ENCODE measurements at places on chromosomes 3 and 15.

DNA sequence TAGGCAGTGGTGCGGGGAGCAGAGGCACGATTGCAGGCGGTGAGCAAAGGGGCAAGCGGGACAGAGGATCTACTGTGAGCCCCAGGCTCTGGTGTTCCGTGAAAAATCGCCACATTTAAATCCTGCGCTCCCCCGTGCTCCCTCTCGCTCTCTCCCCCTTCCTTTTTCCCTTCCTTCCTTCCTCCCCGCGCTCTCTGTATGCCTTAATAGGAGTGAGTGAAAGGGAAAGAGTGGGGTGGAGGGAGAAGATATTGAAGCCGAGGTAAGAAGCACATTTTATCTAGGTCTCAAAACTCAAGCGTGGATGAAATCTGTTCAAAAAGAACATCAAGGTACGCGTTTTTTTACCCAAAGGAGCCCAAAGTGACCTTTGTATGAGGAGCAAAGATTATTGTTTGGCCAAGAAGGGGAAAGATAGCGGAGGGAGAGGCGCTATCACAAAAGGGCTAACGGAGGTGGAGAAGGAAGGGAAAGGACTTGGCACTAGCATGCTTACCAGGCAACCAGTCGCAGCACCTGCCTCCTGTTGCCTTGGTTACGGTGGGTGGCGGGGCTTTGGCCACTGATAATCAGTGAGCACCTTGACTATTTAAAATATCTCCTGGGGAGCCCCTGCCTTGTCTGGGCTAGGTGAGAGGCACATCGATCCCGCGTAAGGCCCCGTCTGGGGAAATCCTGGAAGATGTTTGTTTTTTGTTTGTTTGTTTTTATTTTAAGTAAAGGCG lies 14.9 kb upstream of the AEN start:
- DNase-seq = no peak

DNA sequence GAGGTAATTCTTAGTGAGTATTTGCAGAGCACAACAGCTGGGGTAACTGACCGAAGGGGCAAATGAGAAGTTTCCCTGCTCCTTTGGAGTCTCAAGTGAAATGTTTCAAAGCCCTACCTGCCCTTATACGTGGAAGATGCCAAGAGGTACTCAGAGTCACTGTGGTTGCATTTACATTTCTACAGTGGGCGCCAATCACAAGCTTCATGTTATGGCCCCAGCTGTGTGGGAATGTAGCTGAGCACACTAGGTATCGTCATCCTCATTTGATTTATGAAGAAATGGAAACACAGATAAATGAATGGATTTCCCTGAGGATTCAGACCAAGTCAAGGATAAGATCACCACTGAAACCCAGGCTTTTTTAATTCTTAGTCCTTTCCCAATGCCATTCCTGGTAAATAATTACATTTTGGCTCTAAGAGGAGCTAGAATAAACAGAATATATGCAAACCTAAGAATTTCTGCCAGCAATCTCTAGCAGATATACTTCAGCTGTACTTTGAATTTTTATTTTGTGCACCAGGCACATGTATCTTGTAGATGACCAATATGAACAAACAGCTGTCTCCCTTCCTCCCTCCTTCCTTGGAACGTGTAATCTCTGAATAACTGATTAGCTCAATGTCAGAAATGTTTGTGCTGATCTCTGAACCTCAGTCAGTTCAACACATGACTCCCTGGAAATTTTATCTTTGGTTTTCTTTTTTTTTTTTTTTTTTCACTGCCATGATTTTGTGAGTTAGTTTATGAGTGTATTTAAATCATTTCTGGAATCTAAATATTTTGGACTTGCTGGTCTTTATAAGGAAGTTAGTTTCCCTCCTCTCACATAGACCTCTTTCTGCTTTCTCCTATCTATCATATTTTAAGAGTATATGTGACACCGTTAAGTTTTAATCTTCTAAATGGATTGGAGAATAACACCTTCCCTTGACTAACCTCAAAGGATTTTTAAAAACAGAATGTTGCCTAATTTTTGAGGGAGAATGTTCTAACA lies 69.2 kb downstream of the MAP2K5 start:
- DNase-seq = no peak

GRCh38 chr3:120438665-120439370 lies 12.0 kb downstream of the FSTL1 start:
- peak; percentile 86 for DNase-seq

GRCh38 chr15:101248274-101248673 lies 3.6 kb downstream of the CHSY1 start:
- no peak for DNase-seq

- DNase-seq = peak; percentile 8
Observed at GRCh38 chr3:28575100-28575745, 226.6 kb upstream of the AZI2 start.

DNA sequence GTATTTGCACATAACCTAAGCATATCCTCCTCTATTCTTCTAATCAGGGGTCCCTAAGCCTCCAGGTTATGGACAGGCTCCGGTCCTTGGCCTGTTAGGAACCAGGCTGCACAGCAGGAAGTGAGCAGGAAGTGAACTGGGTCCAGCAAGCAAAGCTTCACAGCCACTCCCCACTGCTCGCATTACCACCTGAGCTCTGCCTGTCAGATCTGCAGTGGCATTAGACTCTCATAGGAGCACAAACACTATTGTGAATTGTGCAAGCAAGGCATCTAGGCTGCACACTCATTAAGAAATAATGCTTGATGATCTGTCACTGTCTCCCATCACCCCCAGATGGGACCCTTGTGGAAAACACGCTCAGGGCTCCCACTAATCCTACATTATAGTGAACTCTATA lies 9.8 kb downstream of the MSL2 start:
- no peak for DNase-seq

- no peak for DNase-seq
Observed at GRCh38 chr3:100170486-100170885, 56.2 kb upstream of the FILIP1L start.

GRCh38 chr3:160027541-160028195 lies 39.0 kb downstream of the IL12A start:
- DNase-seq = peak; percentile 70

- DNase-seq = no peak
Observed at GRCh38 chr3:66994588-66994987, 3.5 kb upstream of the KBTBD8 start.

DNA sequence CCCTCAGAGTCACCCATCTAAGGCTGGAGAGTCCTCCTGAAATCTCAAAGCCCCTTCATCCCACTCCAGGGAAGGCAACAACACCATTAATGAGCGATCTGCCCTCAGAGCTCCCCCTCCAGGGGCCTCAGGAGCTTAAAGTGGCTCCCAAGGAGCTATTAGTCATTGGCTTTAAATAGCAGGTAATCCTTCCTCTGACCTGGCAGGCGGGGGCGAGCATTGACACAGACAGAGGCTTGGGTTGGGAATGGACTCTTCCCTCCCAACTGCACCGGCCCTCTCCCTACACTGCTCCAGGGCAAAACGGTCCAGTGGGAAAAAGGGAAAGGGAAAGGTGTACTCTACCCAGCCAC lies 1.4 kb downstream of the MFGE8 start:
- peak; percentile 70 for DNase-seq

- DNase-seq = no peak
Observed at GRCh38 chr15:73751511-73751898, 1.6 kb downstream of the INSYN1 start.

GRCh38 chr15:55977231-55977630 lies 16.2 kb downstream of the NEDD4 start:
- no peak for DNase-seq

GRCh38 chr3:186902154-186902553 lies 28.2 kb upstream of the ST6GAL1 start:
- DNase-seq = peak; percentile 34

GRCh38 chr3:185257334-185257733 lies 3.5 kb upstream of the EHHADH start:
- no peak for DNase-seq

DNA sequence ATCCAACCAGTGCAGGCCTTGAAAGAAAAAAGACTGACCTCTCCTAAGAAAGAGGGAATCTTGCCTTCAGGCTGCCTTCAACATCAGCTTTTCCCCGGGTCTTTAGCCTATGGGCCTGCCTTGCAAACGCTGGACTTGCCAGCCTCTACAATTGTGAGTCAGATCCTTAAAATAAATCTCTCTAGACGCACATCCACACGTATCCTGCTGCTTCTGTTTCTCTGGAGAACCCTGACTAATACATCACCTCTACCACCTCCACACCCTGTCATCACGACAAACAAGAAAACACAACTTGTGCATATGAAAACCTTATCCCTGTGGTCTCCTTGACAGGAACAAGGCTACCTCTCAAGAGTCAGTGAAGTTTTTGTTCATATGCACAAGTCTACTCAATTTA lies 11.8 kb downstream of the CYFIP1 start:
- peak; percentile 95 for DNase-seq

DNA sequence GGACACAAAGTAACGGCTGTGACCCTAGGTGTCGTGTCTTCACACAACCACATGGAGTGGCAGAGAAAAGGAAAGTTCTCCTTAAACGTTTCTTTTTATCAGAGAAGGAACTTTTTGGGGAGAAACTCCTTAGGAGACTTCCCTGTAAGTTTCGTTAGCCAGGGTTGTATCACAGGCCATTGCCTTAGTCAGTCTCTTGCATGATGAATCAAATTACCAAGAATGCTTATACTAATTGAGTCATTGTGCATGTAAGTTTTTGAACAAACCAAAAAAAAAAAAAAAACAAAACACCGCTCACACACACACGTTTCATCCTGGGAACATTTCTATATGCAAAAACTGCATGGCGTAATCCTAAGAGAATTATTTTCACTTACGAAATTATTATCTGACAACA lies 150.4 kb upstream of the SATB1 start:
- peak; percentile 55 for DNase-seq

GRCh38 chr3:99640214-99640851 lies 1.9 kb downstream of the COL8A1 start:
- DNase-seq = peak; percentile 66

GRCh38 chr15:65396283-65396964 lies 18.6 kb upstream of the IGDCC3 start:
- no peak for DNase-seq

GRCh38 chr15:66095871-66096687 lies 157.5 kb downstream of the MEGF11 start:
- no peak for DNase-seq

DNA sequence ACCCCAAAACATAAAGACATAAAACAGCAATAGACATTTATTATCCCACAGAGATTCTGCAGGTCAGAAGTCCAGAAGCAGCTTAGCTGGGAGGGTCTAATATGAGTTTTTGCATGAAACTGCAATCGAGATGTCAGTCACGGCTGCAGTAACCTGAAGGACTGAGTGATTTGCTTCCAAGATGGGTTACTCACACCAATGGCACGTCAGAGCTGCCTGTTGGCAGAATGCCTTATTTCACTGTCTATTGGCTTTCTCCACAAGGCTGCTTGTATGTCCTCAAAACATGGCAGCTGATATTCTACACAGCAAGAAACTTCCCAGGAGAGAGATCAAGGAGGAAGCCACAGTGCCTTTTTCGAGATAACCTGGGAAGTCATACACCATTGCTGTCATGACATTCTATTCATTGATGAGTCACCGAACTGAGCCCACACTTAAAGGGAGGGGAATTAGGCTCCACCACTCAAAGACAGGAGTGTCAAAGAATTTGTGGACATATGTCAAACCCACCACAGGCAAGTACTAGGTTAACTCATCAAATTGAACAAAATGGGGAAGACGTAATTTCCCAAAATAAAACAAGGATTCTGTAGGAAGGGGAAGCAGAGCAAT lies 122.2 kb downstream of the SYNPR start:
- peak; percentile 72 for DNase-seq

DNA sequence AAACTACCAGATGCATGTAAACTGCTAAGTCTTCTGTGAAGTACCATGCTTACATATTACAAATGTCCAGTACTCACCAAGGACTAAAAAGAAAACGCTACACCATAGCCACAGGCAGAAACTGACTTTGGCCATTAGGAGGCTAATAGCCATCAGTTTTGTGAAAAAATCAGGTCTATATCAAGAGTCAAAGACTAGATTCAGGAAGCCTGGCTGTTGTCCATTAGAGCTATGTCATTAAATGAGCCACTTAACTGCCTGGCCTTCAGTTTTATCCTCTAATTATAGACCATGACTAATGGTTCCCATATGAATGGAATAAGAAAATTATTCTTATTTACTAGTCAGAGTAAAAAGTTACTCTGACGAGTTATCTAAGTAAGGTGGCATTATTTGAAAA lies 144.1 kb downstream of the VPS13C start:
- peak; percentile 59 for DNase-seq

Data from astrocyte (in vitro differentiated cells and primary cell).